ENCODE measurements at places on chromosomes 12 and 14.

- no peak for DNase-seq
These were observed 5.6 kb downstream of the MYH6 start for GRCh38 chr14:23402296-23403138.

DNA sequence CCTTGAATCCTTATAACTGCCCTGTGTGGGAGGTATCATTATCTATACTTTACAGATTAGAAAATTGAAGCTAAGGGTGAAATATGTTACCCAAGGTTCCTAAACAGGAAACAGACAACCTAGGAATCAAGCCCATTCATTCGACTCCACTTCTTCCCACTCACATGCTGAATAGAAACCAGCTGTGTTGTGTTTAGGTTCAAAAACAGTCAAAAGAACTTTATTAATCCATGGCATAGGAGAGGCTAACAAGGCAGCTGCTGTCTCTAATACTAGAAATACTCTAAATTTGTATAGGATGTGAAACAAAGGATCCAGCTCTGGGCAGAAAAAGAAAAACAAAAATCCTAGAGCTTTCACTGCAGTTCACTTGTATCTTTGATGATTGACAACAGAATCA lies 9.9 kb downstream of the AMDHD1 start:
- DNase-seq = no peak

DNA sequence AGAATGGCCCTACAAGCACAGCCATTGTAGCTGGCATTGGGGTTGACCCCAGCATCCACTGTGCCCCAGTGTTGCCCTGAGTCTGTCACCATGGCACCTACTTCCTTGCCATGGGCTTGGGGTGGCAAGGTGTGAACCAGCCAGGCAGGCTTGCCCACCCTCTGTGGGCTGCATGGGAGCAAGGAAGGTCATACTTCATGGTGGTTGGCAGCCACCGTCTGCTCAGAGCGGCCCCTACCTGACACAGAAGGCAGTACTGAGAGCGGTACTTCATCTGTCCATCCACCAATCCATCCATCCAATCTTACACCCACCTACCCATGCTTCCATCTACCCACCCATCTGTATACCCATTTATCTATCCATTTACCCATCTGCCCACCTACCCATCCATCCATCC lies 160.1 kb downstream of the KIF26A start:
- DNase-seq = no peak

- DNase-seq = no peak
These were observed 678.2 kb downstream of the NRXN3 start for GRCh38 chr14:78848234-78848820.

GRCh38 chr12:60201891-60202290 lies 606.1 kb downstream of the SLC16A7 start:
- DNase-seq = no peak

GRCh38 chr14:102929241-102930137 lies 7.0 kb downstream of the AMN start:
- no peak for DNase-seq

- no peak for DNase-seq
These were observed 9.0 kb downstream of the ASIC1 start for GRCh38 chr12:50066402-50066801.

- no peak for DNase-seq
These were observed 12.8 kb downstream of the ZFYVE1 start for GRCh38 chr14:73014105-73014504.

GRCh38 chr14:37172024-37172869 lies at the start of gene SLC25A21:
Gene SLC25A21, minus strand, starts transcription at chr14:37172606.
- no peak for DNase-seq

- no peak for DNase-seq
These were observed 14.3 kb upstream of the CLEC1A start for GRCh38 chr12:10113075-10113474.

GRCh38 chr14:104001003-104001402 lies 58.7 kb upstream of the RD3L start:
- no peak for DNase-seq

DNA sequence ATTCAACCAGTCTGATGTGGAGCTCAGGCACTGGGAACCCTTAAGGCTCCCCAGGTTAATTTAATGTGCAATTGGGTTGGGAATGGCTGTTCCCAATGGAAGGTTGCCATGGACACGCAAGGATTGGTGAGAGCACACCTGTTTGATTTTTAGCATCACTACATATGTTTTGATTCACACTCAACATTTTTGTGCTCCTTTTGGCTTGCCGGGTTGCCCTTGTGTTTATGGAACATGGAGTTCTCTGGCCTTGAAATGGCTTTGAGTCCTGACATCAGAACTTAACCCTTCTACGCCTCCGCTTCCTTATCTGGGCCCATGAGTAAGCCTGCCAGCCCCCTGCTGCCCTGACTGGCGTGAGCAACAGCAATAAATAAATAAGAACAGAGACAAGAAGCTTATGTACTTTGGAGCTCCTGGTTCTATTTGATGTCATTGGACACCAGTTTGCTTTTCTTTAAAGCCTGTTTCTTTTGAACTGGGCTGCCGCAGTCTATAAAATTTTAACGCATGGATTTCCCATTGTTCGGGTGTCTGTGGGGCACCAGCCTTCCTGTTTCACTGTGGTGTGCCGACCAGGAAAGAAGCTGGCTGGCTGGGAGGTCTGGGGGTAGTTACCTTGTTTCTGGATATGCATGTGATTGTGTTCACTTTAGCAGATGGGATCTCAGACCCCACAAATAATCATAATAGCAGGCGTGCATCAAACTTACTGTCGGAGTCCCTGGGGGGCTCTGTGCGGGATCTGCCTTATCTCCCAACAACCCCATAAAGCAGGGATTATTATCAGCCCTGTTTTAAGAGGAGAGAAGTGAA lies 27.8 kb downstream of the TBX3 start:
- no peak for DNase-seq

DNA sequence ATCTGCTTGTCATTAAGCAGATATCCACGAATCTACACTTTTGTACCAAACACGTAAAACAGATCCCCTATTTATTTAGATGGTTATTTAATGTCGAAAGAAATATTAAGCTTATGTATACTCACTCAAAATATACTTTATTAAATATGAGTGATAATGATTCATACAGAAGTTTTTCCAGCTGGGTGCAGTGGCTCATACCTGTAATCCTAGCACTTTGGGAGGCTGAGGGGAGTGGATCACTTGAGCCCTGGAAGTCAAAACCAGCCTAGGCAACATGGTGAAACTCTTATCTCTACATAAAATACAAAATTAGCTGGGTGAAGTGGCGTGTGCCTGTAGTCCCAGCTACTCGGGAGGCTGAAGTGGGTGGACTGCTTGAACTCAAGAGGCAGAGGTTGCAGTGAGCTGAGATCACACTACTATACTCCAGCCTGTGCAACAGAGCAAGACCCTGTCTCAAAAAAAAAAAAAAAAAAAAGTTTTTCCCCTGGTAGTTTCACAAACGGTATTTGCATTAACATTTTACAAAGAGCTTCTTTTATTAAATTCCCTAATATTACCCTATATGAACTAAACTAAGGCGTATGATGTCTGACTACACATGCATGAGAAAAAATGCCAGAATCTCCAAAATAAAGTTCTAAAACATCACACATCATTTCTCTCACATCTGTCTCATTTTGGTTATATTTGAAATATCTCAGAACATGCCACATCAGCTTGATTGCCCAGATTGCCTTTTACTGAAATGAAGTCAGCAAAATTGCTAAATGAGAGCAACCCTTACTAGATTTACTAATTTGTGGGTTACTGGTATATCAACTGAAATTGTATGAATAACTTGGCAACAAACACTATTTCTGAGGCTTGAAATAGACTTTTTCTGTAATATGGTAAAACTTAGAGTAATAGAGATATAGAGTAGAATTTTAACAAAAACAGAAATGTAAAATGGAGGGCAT lies 74.9 kb downstream of the PAWR start:
- DNase-seq = no peak

DNA sequence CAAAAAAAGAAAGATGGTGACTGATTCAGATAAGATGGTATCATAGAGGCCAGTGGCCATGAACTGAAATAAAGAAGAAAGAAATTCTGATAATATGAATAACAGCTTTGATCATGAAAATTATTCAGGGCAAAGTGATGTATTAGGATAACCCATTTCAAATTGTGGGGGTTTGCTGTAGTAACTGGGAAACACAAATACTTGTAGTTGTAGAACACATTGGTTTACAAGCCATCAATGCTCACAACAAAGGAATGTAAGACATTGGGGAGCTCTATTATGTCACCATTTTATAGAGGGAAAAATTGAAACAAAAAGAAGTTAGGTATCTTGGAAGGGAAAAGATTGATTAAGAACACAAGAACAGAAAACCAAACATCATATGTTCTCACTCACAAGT lies 140.4 kb upstream of the FRMD6 start:
- no peak for DNase-seq

- no peak for DNase-seq
These were observed 214.8 kb upstream of the ALG10B start for GRCh38 chr12:38101753-38102152.

GRCh38 chr12:62196146-62196545 lies 64.1 kb upstream of the USP15 start:
- no peak for DNase-seq

GRCh38 chr14:100419856-100420255 lies 96.7 kb downstream of the SLC25A47 start:
- DNase-seq = no peak

DNA sequence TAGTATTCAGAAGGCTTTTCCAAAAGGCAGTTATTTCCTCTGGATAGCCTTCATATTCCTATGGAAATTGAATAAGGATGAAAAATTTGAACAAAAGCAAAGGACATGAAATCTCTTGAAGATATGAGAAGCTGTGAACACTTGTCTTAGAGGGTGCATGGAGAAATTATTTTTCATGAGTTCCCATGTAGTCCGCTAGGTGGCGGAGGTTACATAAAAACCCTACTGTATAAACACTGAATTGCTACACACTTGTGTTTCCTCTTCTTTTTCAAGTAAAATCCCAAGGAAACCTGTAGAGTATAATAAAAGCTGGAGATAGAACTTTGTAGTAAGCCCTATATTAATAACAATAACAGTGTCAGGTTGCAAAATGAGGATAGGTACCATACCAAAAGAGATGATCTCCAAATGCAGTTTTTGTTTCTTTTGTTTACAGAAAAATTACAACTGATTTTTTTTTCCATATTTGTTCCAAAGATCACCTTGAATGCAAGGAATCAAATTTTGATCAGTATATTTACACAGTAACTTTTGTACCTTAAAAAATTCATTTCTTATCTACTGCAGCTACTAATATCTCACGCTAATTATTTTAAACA lies 37.8 kb upstream of the OR4E1 start:
- DNase-seq = no peak

DNA sequence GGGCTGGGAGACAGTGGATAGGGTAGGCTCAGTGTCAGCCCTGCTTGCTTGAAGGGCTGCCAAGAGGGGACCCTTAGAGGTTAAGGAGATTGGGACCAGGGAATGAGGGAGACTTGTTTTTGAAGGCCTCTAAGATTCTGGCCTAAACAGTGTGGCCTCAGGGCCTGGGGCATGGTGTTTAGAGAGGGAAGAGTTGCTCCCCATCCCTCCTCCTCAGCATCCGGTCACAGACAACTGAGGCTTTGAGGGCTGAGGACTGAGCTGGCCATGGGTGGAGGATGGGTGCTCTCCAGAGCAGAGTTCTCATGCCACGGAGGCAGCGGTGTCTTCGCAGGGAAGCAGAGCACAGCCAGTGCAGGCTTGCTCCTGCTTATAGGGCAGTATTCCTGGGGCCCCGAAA lies 49.4 kb downstream of the KRT80 start:
- DNase-seq = no peak

- DNase-seq = no peak
These were observed 22.4 kb upstream of the LRRC10 start for GRCh38 chr12:69633061-69633460.

- DNase-seq = no peak
These were observed 80.6 kb downstream of the PIWIL1 start for GRCh38 chr12:130418251-130418650.

DNA sequence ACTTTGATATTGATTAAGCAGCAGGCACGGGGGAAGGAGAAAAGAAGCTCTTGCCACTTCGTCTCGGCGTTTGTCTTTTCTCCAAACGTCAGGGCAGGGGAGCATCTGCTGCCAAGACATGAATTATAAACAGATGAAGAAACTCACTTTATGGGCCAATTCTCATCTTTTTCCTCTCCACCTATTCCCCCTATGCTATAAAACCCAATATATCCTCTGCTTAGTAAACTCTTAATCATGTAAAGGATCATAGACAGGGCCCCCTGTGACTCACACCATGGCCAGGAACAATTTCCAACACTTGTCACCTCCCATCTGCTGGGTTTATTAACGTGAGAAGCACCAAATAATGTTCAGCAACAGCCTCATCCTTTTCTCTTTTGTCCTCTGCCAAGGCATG lies 1092.1 kb upstream of the TMEM132C start:
- DNase-seq = no peak

- DNase-seq = no peak
These were observed 20.7 kb downstream of the LGR5 start for GRCh38 chr12:71460318-71460717.

GRCh38 chr14:104217486-104218360 lies 79.3 kb downstream of the KIF26A start:
- no peak for DNase-seq

DNA sequence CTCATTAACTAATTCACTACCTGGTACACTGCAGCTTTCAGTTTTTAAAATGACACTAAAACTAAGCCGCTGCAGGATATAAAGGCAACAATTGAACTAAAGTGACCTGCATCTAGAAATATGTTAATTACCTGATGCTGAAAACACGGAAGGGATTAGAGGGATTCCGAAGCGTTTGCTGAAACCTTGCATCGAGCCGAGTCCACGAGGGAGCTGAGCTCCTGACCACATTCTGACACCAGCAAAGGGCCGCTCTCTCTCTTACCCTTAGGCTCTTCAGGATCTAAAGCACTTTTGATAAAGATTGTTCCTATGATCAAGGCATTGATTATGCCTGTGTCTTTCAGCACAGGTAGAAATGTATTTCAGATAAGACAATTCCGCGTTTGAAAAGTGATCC lies 59.5 kb upstream of the CDKN3 start:
- no peak for DNase-seq

GRCh38 chr12:132559652-132560363 lies 50.6 kb downstream of the LRCOL1 start:
- DNase-seq = no peak

GRCh38 chr12:57836442-57837375 lies 9.8 kb downstream of the CTDSP2 start:
- DNase-seq = no peak

DNA sequence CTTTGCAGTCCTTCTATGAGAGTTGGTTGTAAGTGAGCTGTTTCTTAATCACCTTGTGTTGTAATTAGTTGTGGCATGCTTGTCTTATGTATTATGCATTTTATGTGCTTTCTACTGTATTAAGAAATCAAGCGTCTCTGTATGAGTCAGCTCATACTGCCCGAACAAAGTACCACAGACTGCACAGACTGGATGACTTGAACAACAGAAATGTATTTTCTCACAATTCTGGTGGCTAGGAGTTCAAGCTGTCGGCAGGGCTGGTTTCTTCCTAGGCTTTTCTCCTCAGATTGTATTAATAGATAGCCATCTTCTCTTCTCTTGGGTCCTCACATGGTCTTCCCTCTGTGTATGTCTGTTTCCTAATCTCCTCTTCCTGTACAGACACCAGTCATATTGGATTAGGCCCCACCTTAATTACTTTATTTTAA lies 77.7 kb downstream of the FLRT2 start:
- no peak for DNase-seq

- DNase-seq = no peak
These were observed 117.0 kb downstream of the EGLN3 start for GRCh38 chr14:33833706-33834465.

Measured in stimulated activated CD4-positive, alpha-beta T cell treated with anti-CD3 and anti-CD28 coated beads, TNF-alpha, amount 100 ng/mL, for 1 hour (primary cell).